ENCODE measurements at places on chromosomes 2 and 18. TPM values are rescaled to one million over a fixed set of nuclear protein-coding genes. Genes with fewer than 3 reads are reported as not detected.
A peak's percentile ranks its signal among the peaks of the same experiment; 100 is the strongest.

- DNase-seq: no peak
Measured at GRCh38 chr2:27621524-27621923, 7.3 kb downstream of the CCDC121 start.

GRCh38 chr2:24342110-24342910 lies 18.0 kb downstream of the ITSN2 start:
- no peak for DNase-seq

DNA sequence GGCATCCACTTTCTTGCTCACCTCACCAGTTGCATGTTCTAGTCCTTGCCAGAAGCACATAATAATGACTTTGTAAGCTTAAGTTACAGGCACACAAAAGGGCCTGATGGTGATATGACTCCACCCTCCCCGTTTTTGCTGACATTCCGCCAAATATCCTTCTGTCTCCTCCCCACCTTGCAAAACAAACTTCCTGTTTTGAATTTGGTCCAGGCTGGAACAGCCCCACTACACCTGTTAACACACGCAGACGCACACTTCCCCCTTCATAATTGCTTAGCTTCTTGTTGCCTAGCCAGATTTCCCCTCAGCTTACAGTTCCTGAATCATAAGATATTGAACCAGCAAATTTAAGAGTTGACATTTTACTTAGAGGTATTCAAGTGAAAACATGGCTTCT lies at the start of gene MGAT5:
TSS of gene MGAT5 (plus strand) at position 269 of the 400 bp plus-strand sequence. CDS start 332 bp downstream, outside the sequence.
- no peak for DNase-seq

FHOD3 gene
- 0.15 TPM for total RNA-seq

- no peak for DNase-seq
Measured at GRCh38 chr2:48480526-48480925, 49.4 kb upstream of the STON1 start.

GRCh38 chr2:178700922-178701342 lies 106.3 kb downstream of the TTN start:
- DNase-seq: no peak

IL36RN gene
- total RNA-seq: not detected

DNA sequence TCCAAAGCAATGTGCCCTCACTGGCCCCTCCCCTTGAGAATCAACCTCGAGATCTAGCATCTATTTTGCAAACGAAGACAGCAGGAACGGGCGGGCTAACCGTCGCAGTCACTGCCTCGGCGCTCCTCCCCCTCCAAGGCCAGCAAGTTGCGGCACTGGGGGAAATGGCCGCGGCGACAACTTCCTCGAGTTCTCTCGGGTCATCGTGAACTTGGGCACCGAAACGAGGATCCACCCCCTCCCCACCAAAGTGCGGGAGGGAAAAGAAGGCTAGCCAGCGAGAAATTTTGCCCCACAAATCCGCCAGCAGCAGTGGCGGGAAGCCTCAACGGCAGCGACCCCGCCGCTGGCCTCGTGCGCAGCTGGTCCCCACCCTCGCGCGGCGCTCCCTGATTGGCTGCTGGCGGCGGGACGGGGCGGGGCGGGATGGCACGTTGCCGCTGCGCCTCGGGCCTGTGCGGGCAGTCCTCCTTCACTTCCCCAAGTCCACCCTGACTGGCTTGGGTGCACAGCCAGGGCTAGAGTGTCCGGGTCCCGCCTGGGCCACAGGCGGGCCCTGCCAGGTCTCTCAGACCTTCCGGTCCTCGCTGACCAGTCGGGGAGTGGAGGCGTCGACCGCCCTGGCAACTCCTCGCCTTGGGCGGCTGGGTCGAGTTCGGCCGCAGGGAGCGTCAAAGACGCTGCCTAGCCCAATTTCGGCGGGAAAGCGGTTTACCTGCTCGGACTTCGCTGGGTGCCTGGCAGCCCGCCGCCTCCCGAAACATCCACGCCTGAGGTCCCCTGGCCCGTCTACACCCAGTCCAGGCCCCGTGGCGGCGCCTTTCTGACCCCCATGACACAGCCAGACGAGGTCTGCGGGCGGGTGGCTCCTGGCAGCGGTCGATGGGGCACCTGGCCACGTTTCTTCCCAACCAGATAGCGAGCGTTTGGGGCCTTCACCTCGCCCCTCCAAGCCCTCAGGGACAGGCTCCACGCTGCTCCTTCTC lies at the start of gene BOLL:
TSS of gene BOLL (minus strand) at position 364 of the 986 bp plus-strand sequence. CDS start 3,469 bp downstream, outside the sequence.
- no peak for DNase-seq

DNA sequence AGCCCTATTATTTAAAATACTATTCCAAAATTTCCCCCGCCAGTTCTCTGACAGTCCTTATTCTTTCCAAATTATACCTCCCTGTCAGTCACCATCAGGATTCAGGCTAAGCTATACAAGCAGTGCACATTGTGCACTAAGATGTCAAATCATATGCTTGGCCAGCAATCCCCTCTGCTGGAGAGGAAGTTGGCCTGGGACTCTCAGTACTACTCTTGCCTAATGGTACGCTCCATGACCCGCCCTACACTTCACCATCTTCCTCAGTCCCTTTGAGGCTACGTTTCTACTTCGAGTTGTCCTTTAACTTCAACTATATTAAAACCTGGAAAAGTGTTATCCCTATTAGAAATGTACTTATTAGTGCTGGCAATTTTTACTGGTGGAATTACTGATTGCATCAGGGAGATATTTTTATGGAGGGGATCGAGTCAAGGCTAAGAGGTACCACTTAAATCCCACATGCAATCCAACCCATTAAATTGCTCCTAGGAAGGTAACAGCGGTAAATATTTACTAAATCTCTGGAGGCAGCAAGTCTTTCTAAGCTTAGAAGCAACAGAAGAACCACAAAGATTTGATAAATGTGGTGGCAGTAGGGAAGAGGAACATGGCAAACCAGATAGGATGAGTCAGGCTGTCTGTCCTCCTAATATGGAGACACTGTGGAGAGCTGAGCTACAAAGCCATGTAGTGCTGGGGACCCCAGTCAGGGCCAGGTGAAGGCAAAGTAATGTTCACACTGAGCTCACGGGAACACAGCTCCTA lies 2.7 kb downstream of the USP40 start:
- no peak for DNase-seq

DNA sequence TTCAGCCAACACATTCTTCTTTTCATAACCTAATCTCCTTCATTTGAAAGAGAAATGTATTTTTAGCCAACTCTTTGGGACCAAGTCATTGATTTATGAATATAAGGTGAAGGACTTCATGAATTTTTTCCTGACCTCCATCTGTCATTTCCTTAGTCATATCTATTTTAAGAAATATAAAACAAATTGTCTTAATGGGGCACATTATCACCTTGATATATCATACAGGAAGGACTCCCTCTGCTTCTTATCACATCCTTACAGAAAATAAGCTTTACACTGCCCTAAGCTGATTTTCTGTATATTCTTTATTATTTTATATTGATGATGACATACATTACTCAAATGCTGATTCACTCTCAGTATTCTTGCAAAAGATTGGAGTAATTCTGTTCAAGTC lies 1076.2 kb downstream of the TDRD15 start:
- no peak for DNase-seq

HOXD12 gene
- not detected for total RNA-seq

DNA sequence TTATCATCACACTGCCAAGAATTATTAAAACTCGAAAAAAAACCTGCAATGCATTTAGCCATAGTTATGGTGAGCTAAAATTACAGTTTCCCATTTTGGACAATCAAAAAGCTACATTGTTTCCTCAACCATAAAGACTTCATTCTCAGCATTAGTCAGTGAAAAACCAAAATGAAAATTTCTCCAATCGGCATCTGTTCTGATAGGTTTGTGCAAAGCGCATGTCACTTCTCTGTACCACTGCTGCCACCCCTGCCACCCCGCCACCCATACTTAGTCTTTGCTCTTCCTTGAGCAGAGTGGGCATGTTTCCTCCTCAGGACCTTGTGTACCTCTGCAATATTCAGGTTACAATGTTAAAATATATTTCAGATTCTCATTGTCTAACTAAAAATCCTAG lies 7.1 kb upstream of the ZBTB14 start:
- DNase-seq: no peak

- no peak for DNase-seq
Measured at GRCh38 chr2:96142217-96143113, 2.8 kb downstream of the DUSP2 start.

DNA sequence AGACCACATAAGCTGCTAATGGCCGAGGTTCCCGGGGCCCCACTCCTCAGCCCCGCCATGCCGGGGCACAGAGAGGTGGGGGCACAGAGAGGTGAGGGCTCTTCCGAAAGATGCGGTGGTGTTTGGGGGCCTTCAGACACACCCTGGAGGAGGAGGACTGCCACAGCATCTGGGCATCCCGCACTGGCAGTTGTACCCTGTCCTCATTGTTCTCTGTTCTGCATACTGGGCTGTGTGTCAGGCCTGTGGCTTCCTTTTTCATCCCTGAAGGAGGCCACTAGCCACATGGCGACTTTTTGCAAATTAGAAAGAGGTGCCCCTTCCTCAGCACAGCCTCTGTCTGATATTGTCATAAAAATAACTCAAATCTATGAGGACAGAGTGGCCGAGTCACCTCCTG lies 150.1 kb downstream of the CTIF start:
- DNase-seq: no peak

FHL2 gene
- 30.7 TPM for total RNA-seq

TRPM8 gene
- 0.18 TPM for total RNA-seq

GRCh38 chr2:196802401-196802800 lies 2.9 kb upstream of the GTF3C3 start:
- DNase-seq: no peak

SELENOI gene
- 57.3 TPM for total RNA-seq

CD8B2 gene
- total RNA-seq: not detected

GRCh38 chr2:101348883-101349282 lies 38.4 kb downstream of the CREG2 start:
- DNase-seq: no peak

CHRNA1 gene
- total RNA-seq: 371 TPM

DNA sequence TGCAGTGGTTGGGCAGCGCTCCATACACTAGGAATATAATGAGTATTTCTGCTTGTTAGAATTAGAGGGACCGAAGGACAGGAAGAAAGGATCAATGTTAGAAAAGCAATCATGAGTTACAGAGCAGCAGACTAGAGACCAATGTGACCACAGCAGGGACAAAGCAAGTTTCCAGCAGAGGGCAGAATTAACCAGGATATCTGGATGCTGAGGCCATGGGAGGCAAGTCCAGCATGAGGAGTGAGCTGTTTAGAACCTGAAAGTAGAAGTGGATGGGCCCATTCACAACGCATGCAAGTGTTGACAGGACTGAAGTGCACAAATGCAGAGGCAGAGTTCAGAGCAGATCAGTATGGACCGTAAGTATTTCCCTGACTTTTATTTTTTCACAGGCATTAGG lies 910.4 kb upstream of the GYPC start:
- DNase-seq: peak; percentile 62

LRRC30 gene
- total RNA-seq: not detected

- DNase-seq: no peak
Measured at GRCh38 chr2:29074411-29074810, at the start of gene PCARE. Gene PCARE, minus strand, starts transcription at chr2:29074523. Its CDS starts 262 bp downstream, at chr2:29074261.

DNA sequence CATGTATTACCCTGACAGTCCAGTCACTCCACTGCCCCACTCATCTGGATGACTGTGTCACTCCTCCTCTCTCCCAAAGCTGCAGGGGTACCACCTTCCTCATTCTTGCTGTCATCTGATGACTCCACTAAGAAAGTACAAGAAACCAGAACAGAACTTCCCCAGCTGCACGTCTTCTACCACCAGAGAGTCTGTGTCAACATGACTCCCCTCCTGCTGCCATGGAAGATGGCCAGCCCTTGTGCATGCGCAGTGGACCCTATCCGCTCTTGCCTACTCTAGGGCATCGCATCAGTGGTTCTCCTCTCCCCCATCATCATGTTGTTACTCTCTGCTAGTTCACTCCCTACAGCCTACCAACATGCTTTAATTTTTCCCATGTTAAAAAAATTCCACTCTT lies 14.5 kb upstream of the ST8SIA3 start:
- no peak for DNase-seq

DNA sequence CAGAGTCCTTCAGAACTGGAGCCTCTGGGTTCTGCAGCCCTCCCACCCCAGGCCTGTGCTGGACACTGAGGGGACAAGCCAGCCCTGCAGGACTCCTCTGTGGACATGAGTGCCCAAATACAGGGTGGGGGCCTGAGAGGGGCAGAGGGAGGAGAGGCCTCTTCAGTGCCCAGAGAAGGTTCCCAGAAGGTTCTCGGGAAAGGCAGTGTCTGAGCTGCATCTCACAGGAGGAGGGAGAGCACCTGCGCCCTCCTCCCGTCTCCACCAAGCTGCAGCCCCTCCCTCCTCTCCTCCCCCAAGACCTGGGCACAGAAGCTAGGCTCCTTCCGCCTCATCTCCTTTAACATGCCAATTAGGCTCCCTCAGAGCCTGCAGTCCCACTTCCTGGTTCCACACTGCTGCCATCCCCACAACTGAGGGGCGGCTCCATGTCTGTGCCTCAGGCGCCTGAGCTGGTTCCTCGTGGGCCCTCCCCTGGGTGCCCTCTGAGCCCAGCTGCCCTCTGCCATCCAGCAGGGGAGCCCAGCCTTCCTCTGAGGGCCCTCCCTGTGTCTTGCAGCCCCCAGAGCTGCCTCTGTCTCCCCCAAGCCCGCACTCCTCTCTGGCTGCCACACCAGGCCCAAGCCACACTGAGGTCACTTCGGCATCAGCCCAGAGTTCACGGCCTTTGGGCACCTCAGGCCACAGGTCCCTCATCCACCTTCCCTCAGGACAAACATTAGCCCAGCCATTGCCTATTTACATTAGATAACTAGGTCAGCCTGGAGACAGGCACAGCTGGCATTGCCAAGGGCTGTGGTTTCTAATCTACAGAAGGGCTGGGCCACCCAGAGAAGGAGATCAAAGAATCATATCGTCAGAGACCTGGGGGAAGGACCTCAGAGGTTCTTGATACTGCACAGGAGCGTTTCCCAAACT lies 28.9 kb downstream of the KCNK3 start:
- no peak for DNase-seq

GRCh38 chr2:215727507-215728503 lies 285.5 kb downstream of the MREG start:
- DNase-seq: no peak

GRCh38 chr2:181613241-181613640 lies 43.7 kb downstream of the CERKL start:
- no peak for DNase-seq

NAGK gene
- total RNA-seq: 49.3 TPM

GRCh38 chr2:113979191-113980128 lies 89.6 kb downstream of the ACTR3 start:
- peak; percentile 22 for DNase-seq

FZD7 gene
- total RNA-seq: 10.0 TPM

DNA sequence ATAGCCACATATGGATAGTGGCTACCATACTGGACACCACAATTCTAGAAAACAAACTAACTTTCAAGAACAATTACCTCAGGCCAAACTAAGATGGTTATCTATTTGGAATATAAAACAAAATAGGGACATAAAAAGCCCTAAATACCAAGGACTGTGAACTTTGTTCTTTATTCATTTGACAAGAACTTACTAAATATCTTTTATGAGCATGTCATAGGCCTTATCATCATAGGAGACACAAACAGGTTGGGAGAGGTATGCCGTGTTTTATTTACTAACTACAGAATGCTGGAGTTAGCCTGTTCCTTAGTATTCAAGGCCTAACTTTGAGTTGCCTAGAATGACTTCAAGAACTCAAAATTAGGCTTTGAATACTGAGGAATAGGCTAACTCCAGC lies 32.1 kb downstream of the CCDC93 start:
- no peak for DNase-seq

- DNase-seq: no peak
Measured at GRCh38 chr2:120923426-120923825, 187.8 kb downstream of the GLI2 start.
